ENCODE measurements at places on chromosomes 2 and 18. TPM values are rescaled to one million over a fixed set of nuclear protein-coding genes. Genes with fewer than 3 reads are reported as not detected.

DNA sequence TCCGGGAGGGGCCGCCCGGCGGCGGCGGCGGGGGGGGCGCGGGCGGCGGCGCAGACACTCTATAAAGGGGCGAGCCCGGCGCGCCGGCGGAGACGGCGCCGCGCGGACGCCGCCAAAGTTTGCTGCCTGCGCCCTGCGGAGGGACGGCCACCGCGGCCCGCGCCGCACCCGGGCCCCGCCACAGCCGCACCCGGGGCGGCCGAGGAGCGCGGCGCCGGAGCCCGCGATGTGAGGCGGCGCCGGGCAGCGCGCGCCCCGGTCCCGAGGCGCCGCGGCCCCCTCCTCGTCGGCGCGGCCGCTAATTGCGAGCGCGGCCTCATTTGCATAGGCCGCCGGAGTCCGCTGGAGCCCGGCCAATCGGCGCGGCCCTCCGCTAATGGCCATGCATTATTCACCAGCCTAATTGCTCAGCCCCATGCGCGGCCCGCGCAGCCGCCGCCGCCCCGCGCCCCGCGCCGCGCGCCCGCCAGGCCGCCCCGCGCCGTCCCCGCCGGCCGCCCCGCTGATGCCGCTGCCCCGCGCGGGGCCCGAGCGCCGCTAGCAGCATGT, at the start of gene SALL3:
SALL3 (plus strand) TSS at position 89 of the 549 bp plus-strand sequence; CDS start at position 546, 457 bp downstream.
- no peak for DNase-seq

GRCh38 chr2:74094291-74094690, 53.4 kb downstream of the BOLA3 start:
- no peak for DNase-seq

The PSD4 gene
- polyA plus RNA-seq, result 0.63 TPM

DNA sequence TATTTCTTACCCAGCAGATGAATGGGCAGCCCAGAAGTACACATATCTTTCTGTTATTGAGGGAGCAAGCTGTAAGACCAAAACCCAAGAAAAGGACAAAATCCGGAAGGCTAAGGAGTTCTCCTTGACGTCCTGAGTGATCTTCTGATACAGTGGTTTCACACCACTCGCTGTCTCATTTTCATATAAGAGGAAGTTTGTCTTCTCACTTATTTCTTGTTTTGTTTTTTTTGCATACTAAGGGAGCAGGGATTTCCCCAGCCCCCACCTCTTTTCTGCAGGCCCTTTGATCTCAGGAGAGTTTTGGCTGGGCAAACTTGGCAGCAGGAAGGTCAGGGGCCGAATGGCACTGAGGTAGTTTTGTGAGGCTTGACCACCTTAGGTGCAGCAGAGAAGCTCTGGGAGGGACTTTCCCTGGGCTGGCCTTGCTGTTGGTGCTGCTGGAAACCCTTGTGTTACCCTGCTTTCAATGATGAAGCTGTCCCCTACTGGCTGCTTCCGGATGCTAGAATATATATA, 13.3 kb downstream of the CHRNA1 start:
- no peak for DNase-seq

The CCDC142 gene
- polyA plus RNA-seq, result 6.4 TPM

The POTEJ gene
- not detected for polyA plus RNA-seq

DNA sequence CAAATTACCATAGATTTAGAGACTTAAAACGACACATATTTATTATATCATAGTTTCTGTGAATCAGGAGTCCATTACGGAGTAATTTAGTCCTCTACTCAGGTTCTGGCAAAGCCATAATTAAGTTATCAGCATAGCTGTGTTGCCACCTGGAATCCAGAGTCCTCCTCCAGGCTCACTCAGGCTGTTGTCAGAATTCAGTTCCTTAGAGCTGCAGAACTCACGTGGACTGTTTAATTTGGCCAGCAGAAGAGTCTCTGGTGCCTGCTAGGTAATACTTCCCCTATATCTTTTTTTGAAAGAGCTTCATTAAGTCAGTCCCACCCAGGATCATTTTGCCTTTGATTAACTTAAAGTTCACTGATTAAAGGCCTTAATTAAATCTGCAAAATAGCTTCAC, 891.5 kb downstream of the SUCLG1 start:
- DNase-seq, result no peak

GRCh38 chr2:158407031-158407430, 49.5 kb downstream of the CCDC148 start:
- DNase-seq, result peak; percentile 10

DNA sequence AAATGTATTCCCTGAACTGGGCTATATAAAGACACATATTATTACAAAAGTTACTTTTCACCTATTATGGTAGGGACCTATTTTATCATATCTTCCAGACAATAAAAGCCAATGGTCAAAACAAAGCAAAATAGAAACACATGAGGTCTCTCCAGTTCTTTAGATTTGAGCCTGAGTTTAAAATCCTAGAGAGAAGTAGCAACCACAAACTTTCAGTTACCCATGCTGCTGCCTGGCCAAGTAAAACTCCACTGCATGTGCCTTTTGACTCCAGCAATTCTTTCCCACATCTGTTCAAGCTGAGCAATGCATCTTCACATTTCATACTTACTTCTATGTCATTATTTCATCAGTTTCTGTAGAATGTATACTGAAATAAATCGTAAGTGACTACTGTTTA, 405.3 kb downstream of the STK39 start:
- DNase-seq, result no peak

The SERPINB12 gene
- polyA plus RNA-seq, result not detected

The NPAS2 gene
- polyA plus RNA-seq, result 4.5 TPM
